Left renal pelvis (tissue), 4 donors: ENCODE measurements at places on chromosomes 1 and 21. TPM values are rescaled to one million over a fixed set of nuclear protein-coding genes. Genes with fewer than 3 reads are reported as not detected.

- DNase-seq: no peak
These were observed 458 bp downstream of the CRABP2 start for GRCh38 chr1:156704930-156705320.

DNA sequence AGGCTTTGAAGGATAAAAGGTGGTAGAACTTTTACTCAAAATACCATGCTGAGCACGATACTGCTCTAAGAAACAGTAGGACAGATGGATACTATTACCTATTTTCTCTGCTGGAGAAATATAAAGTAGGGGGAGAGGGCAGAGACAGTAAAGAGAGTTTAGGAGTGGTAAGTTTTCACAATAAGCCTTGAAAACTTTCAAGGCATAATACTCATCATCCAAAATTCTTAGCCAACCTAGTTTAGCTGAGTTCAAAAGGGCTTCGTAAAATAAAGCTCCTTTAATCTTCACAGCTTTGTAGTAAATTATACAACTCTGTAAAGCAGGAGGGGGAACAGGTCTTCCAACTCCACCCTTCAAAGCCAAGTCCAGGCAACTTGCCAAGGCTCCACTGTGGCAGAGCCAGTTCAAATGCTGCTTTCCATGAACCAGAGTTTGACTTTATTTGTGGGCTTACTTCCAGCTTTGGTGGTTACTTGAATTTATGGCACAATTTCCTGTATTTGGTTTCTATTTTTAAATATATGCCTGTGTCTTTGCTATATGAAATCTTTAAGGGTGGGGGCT is 15.5 kb downstream of the TEX38 start:
- DNase-seq: no peak

- no peak for DNase-seq
These were observed 1.5 kb downstream of the F13B start for GRCh38 chr1:197065559-197065958.

- DNase-seq: no peak
These were observed 45.4 kb upstream of the MPZL1 start for GRCh38 chr1:167676205-167676915.

DNA sequence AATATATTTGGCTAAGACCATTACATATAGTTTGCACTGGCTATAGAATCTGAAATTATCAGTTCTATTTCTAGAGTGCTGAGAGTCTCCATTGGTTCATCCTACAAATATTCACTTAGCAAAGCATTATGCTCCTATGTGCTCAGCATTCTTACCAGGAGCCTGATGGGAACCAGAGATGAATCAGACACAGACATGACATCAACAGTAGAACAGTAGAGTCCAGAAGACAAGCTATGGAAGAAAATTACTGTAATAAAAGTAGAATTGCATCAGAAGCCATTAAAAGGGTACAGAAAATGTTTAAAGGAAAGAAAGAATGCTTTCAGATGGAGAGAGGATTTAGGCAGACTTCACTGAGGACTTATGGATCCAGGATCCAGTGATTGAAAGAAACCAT is 271.7 kb upstream of the SNX7 start:
- no peak for DNase-seq

DNA sequence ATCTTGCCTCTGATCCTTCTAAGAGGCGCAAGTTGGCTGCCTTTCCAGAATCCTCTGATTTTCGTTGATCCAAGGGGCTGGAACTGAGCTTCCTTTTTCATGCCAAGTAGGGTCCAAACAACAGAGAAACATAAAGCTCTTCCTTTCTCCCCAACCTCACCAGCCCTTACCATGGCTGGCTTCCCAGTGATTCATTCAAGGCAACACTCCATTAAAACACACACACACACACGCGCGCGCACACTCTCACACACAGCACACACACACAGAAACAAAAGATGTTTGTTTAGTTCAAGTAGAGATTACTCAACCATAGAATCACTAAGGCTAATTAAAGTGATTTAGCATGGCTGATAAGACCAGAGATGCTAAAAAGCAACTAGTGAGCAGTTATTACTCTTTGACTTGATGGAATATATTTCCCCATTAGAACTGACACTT is 13.0 kb upstream of the GUCA2A start:
- no peak for DNase-seq

DNA sequence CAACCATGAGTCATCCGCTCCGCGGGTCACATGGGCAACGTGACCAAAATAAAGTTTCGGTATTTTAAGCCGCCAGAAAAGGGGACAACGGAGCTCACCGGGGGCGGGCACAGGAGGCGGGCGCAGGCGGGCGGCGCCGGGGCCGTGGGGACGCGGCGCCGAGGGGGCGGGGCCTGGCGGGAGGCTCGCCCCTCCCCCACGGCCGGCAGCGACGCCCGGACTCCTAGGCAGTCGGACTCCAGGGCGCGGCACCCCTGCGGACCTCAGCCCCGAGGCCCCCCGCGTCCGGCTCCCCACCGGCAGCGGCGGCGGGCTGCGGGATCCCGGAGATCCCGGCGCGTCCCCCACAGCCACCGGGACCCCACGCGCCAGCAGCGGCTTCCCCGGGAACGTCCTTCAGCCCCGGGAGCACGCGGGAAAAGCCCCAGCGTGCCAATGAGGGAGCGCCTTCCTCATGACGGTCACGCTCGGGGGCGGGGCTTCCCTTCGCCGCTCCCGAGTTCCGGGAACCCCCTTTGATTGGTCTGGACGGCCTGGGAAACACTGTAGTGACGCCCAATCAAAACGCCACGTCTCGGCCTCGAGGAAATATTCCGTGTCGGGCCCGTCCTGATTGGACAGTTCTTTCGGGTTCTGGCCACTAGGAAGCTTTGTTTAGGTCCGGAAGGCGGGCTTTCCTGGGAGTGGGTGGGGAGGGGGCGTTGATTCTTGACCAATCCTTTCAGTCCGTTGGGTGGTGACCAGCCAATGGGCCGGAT is 515 bp upstream of the CAMTA1 start:
- peak; percentile 100 for DNase-seq

DNA sequence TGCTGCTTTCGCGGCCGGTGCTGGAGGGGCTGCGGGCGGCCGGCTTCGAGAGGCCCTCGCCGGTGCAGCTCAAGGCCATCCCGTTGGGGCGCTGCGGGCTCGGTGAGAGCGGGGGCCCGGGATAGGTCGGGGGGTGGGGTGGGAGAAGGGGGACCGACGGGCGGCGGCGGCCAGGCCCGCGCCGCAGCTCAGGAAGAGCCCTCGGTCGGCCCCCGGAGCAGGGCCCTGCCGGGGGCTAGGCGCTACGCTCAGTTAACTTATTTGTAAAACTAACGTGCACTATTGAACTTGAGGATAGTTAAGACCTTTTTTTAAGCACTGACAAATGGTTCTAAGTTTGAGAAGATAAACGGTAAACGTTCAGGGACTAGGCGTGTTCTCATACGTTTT is 418 bp downstream of the DDX20 start:
- no peak for DNase-seq

- no peak for DNase-seq
These were observed 892.6 kb downstream of the KCNT2 start for GRCh38 chr1:195715652-195716051.

GRCh38 chr1:231817801-231818200 is 191.2 kb downstream of the DISC1 start:
- DNase-seq: no peak

GRCh38 chr1:212915245-212916091 is 34.9 kb upstream of the VASH2 start:
- DNase-seq: no peak

- no peak for DNase-seq
These were observed 18.3 kb upstream of the IFNGR2 start for GRCh38 chr21:33384841-33385331.

DNA sequence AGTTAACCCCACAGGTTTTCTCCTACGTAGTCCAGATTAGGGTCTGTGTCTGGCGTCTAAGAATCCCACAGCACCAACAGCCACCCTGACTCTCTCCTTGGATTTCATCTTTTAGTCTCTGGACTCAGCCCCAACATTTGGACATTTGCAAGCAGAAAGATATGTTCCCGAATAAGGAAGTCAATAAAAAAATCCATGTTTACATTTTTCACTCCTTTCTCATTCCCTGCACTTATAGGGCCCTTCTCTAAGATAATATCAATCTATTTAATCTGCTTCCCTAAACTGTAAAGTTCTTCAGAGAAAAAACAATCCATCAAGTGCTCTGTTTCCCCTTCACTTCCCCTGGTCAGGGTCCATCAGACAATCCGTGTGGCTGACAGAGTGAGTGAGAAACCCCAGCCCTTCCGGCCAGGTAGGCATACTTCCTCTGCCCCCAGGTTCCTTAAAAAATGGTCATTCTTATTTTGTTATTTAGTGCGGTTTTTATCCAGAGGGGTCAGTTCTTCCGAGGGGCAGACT is 105.9 kb upstream of the CDC42BPA start:
- DNase-seq: no peak

DNA sequence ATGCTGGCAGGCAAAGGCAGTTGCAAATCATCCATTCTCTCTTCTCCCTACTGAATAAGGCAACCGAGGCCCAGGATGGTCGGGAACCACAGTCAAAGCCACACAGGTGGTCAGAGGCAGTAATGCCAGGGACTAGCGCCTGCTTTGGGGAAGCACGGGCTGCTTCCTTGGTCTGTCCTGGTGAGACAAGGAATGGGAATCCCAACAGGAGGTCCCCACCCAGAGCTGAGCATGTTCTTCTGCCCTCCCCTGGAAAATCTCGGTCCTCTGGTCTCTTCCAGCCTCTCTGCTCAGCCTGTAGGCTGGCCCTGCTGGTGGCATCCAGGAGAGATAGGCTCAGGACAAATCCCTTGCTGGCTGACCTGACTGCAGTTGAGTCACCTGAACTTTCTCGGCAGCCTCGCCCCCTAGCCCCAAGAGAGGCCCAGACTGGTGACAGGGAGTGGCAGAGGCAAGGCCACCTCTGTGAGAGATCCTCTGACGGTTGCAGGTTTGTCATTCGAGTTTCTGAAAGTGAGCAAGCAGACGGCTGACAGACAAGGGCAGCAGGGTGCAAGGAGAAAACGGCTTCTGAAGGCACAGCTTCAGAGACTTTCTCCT is 5.8 kb downstream of the OLIG1 start:
- DNase-seq: no peak

- peak; percentile 41 for DNase-seq
These were observed 6.7 kb downstream of the NCMAP start for GRCh38 chr1:24562625-24563024.

GRCh38 chr1:108570998-108571401 is 11.1 kb downstream of the EEIG2 start:
- DNase-seq: no peak

DNA sequence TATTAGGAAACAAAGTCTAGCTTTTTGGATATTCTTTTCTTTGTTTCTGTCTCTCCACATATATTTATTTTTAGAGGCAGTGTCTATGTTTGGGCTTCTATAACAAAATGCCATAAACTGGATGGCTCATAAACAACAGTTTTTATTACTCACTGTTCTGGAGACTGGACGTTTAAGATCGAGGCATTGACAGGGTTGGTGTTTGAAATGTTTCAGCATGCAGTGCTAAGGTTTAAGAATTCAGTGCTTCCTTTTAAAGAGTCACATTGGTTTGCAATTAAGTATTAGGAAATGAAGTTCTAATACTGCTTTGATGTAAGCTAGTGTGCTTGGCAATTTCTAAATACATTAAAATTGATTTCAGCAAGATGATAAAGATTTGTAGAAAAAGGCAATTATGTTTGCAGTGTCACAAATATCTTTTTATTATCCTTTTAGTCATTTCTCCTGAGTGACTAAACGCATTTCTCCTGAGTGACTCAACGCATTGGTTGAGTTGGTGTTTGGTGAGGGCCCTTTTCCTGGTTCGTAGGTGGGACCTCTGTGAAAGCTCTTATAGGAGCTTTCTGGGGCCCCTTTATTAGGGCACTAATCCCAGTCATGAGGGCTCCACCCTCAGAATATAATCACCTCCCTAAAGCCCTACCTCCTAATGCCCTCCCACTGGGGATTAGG is 317.0 kb downstream of the USP25 start:
- no peak for DNase-seq

DNA sequence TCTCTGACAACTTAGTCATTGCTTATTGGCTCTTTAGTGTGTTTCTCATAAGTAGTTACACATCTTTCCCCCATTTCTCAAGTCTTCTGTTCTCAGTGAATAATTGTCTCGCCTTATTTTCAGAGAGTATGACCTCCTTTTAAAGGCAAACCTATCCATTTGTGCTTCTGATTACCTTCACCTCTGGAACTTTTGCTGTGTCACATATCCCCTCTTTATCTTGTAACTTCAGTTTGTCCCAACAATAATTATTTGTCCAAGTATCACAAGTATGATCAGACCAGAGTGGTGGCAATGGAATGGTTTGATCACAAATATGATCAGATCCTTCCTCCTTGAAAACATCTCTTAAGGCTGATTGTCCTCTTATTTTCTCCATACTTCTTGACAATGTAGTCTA is 5.3 kb upstream of the MRPS21 start:
- DNase-seq: no peak

- no peak for DNase-seq
These were observed 10.1 kb downstream of the TMEM63A start for GRCh38 chr1:225872075-225872430.

GRCh38 chr1:181383695-181384094 is 99.6 kb upstream of the CACNA1E start:
- DNase-seq: no peak

DNA sequence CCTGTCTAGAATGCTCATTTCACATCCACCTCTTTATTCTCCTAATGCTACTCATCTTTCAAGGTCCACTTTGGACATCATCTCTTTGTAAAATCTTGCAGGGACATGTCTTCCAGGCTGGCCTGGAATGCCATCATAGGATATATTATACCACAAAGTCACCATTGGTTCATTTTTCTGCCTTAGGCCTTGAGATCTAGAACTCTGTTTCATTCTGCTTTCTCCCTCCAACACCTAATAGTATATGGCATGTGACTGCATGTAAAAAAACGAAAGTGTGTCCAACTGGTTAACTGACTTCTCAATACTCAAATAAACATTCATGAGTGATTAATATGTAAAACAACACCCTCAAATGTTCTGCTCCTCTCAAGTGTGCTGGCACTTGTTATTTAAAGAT is 84.1 kb downstream of the RGS2 start:
- DNase-seq: no peak

- no peak for DNase-seq
These were observed 145.9 kb downstream of the RYR2 start for GRCh38 chr1:237187842-237188241.

DNA sequence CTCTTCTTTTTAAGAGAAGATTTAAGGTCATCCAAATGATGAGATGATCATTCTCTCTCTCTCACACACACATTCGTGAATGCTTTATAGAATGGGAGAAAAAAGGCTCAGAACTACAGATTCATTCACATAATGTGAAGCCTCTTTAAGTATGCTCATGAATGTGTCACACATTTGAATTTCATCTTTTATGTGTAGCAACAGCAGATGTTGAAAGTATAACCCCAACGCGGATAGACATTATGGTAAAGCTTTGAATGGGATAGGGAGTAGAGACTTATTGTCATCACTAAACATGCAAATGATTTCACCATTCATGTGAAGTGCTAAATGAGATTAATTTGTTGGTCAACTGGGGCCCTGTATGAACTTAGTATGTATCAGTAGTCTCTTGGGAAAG is 15.7 kb upstream of the PKN2 start:
- no peak for DNase-seq

The WNT2B gene
- 4.7 TPM for polyA plus RNA-seq

The TENT5C gene
- polyA plus RNA-seq: 3.0 TPM

The CYP4A22 gene
- polyA plus RNA-seq: 5.4 TPM

The LCA5L gene
- 3.8 TPM for polyA plus RNA-seq

The ROR1 gene
- polyA plus RNA-seq: 45.4 TPM

The ILDR2 gene
- polyA plus RNA-seq: 15.3 TPM

The AKR1A1 gene
- 301 TPM for polyA plus RNA-seq

The IGSF5 gene
- polyA plus RNA-seq: 0.99 TPM

The ASH1L gene
- polyA plus RNA-seq: 39.9 TPM

The PCBP3 gene
- 2.2 TPM for polyA plus RNA-seq

The C1QA gene
- 46.0 TPM for polyA plus RNA-seq

The RRP1B gene
- polyA plus RNA-seq: 30.7 TPM
